ENCODE measurements at places on chromosomes 3 and 15.

DNA sequence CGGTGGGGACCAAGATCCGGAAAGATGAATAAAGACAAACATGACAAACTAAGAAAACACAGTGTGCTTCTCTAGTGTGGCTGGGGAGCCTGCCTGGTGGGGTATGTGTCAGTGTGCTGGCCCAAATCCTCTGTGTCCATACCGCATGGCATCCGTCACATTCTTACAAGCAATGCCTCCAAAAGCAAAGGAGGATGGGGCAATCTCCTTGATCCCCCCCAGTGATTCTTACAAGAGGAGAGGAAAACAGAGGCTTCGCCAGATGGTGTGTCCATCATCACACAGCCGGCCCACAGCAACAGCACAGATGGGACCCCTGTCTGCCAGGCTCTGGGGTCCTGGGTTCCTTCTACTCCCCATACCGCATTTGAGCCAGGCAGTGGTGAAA is 558 bp upstream of the IL17RC start:
- DNase-seq = no peak

GRCh38 chr3:58161435-58162398 is 49.1 kb downstream of the DNASE1L3 start:
- DNase-seq = peak; percentile 79

- no peak for DNase-seq
Observed at GRCh38 chr3:120304616-120305015, 19.6 kb upstream of the GPR156 start.

GRCh38 chr3:115937054-115937453 is 313.7 kb downstream of the GAP43 start:
- no peak for DNase-seq

DNA sequence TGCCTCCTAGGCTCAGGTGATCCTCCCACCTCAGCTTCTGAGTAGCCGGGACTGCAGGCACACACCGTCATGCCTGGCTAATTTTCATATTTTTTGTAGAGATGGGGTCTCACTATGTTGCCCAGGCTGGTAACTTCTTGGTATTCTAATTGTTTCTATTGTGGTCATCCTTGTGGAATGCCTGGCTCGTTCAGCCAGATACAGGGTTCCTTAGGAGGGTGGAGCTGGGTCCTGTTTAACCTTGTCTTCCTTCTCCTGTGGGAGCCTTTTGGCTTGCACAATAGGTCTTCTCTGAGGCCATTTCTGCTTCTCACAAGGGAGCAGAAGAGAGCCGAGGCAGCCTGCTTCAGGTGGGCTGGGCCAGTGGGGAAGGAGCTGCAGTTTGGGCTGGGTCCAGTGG is 15.7 kb downstream of the PLEKHO2 start:
- no peak for DNase-seq
